RPMI8226 (cell line): ENCODE measurements at places on chromosomes 11 and 22.

DNA sequence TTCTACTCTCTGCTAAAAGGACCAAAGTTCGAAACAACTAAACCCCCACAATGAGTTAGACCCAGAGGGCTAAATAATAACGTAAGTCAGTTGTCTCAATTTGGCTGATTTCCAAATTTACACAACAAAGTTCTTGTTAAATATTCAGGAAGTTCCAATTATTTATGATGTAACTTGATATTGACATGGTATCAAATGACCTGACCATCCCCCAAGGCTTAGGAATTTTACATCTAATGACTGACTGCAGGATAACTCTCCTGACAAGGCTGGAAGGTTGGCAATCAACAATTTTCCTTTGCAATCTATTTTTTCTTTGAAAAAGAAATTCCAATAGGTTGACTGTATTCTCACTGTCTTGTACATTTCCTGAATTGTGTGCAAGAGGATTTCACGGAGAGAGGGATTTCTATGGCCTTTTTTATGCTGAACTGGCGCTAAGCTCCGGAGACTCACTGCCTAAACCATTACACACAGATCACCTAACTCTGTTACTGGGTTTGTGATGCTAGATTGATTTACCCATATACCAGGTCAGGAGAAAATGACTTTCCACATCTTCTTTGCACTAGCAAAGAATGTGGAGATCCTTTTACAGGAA lies 9.6 kb upstream of the CDON start:
- DNase-seq, result no peak

DNA sequence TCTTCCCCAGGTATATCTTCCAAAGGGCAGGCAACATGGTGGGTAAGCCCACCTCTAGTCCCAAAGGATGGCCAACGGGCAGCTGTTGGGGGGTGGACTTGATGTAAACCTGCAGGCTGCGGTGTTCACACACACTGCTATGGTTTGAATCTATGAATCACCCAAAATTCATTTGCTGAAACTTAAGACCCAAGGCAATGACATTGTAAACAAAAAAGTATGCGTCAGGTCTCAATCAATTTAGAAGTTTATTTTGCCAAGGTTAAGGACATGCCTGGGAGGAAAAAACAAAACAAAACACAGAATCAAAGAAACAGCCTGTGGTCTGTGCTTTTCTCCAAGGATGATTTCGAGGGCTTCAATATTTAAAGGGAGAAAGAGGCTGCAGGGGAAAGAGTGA lies 18.3 kb downstream of the RCN1 start:
- no peak for DNase-seq

- DNase-seq, result peak; percentile 57
Measured at GRCh38 chr11:124961972-124962609, 8.1 kb downstream of the CCDC15 start.

DNA sequence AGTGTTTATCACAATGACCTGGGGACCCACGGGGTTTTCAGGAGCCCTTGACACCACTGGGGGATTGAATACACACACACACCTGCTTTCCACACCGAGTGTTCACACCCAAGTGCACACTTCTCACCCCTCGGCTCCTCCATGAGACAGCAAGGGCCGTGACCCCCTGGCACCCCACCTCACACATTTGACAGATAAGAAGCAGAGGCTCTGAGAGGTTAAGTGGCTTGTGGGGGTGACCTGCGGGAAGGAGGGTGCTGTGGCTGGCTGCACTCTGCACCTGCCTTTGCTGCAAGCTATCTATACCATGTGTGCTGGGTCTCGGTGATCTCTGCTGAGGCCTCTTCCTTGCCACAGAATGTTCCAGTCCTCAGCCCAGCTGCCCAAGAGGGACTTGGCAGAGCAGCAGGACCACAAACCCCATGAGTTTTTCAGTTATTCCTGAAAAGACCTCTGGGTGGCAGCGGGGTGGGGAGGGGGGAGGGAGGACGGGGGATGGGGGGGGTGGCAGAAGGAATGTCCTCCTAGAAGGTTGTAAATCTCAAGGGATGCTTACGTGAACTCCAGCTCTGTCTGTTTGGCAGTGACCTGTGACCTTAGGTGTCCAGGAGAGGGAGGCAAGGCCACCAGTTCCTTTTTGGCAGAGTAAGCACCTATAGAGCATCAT lies 47.9 kb upstream of the RFPL3 start:
- no peak for DNase-seq

- no peak for DNase-seq
Measured at GRCh38 chr11:57325735-57326048, 940 bp upstream of the TNKS1BP1 start.

DNA sequence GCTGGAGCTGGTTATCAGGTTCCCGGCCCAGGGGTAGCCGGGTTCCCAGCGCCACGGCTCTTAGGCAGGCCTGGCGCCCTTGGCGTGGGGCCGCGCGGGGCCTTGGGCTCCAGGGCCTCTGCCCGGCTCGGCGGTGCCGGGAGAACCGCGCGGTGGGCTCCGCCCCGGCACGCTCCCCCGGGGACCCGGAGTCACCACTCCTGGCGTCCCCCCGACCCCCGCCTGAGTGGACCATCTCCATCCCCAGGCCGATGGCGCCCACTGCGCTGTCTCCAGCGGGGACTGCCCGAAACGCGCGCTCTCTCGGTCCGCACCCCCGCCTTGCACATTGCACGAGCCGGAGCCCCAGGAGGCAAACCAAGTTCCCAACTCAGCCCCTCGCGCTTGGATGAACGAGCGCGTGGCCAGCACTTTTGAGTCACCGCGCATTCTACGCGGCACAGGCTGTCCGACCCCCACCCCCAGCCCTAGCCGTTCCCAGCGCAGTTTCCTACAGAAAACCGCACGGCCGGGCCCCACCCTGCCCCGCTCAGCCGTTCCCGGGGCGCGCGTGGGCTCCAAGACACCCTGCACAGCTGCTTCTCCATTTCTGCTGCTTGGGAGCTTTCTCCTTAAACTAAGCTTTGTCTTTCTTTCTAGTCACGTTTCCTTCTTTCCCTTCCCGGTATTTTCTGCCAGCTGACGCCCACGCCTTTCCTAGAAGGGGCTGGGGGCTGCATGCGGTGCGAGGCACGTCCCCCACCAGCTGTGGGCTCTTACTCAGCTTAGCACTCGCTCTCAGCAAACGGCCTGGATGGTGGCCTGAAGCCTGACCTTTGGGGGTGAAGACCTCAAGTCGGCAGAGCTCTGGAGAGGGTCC lies 650 bp upstream of the CHID1 start:
- peak; percentile 23 for DNase-seq

- DNase-seq, result no peak
Measured at GRCh38 chr22:42881982-42882656, 25.0 kb upstream of the ARFGAP3 start.

DNA sequence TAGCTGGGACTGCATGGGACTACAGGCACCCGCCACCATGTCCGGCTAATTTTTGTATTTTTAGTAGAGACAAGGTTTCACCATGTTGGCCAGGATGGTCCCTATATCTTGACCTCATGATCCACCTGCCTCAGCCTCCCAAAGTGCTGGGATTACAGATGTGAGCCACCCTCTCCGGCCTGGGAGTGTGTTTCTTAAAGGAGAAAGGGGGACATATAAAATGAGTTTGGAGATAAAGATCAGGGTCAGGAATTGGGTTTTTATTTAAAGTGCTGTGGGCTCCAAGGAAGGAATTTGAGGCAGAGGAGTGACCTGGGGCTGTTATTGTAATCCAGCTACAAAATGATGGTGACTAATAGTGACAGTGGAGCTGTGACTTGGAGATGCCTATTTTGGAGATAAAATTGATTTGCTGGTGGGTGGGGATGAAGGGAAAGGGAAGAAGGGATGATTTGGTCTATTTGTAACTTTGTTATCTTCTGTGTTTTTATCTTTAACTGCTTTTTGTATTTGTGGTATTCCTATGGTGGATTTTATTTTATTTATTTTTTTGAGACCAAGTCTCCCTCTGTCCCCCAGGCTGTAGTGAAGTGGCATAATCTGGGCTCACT lies 5.0 kb downstream of the CRKL start:
- no peak for DNase-seq

- no peak for DNase-seq
Measured at GRCh38 chr22:41935015-41935351, 8.4 kb upstream of the TNFRSF13C start.

DNA sequence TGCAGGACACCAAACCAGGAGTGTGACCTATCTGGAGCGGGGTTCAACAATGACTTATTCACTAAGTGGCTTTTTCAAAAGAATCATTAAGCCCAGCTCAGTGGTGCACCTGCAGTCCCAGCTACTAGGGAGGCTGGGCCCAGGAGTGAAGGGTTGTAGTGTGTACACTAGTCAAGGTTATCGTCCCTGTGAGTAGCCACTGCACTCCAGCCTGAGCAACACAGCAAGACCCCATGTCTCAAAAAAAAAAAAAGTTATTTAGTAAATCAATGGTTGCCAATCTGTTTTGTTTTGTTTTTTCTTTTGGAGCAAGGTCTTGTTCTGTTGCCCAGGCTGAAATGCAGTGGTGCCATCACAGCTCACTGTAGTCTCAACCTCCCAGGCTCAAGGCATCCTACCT lies 7.9 kb downstream of the RHOG start:
- DNase-seq, result no peak

DNA sequence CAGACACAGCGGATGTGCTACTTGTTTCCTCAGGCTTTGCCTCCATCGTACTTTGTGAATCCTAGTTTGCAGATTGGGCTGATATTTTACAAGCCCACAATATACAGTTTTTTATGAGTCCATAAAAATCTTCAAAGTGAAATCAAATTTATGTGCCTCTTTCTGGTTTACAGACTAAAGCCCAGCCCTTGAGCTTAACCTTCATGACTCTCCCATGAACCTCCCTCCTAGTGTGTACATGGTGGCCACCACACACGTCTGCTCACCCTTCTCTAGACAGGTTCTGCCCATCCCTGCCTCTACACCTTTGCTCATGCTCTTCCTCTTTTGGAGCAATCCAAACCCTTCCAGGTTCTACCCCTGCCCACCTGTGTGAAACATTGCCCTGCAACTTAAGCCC lies 129.4 kb downstream of the TENM4 start:
- no peak for DNase-seq

- DNase-seq, result no peak
Measured at GRCh38 chr22:30244066-30244465, 2.5 kb downstream of the LIF start.

DNA sequence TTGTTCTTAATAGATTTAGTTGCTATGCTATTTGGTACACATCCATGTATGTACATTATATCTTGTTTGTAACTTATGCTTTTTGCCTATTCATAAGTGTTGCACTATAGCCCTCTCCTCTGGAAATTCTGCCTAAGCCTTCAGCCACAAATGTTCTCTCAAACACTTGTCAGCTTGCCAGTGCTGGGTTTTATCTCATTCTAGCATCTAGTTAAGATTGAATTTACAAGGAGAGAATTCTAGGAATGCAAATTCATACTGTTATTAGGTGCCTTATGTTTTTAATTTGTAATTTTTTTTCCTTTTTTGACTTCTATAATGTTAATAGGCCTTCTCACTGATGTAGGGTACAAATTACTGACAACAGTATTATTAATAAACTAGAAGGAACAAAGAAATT lies 14.6 kb upstream of the CTSC start:
- no peak for DNase-seq

- no peak for DNase-seq
Measured at GRCh38 chr11:125618383-125618782, 6.6 kb upstream of the CHEK1 start.

- no peak for DNase-seq
Measured at GRCh38 chr11:11989774-11990744, 18.4 kb downstream of the DKK3 start.

- DNase-seq, result no peak
Measured at GRCh38 chr11:43638717-43639116, 41.8 kb upstream of the HSD17B12 start.

GRCh38 chr11:120178561-120179056 lies 32.2 kb upstream of the OAF start:
- DNase-seq, result no peak

DNA sequence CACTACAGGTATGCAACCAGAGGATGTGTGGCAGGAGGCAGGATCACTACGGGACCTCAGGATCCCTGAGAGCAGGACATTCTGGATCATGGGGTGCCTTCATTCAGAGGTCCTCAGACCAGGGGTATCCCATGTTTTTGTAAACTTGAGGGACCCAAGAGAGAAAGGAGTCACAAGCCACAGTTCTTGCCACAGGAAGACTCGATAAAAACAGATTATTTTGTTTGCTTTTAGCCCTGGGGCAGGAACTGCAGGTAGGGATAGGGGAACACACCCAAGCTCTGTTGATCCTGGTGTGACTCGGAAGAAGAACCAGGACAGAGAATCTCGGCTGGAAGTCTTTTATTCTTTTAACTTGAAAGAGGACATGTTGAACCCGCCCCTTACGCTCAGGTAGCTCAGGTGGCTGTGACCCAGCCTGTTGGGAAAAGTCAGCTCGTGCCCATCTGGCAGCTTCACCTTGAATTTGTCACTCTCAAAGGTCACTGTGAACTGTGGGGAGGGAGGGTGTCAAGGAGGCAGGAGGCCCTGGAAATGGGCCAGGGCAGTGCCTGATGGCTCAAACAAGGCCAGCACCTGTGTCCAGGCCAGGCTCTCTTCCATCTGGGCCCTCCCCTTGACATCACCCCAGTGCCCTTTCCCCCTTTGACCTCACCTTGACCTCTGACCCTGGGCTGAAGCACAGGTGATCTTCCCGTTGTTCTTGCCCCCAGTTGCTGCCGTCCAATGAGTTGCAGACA lies 9.8 kb downstream of the LGALS2 start:
- DNase-seq, result peak; percentile 77

DNA sequence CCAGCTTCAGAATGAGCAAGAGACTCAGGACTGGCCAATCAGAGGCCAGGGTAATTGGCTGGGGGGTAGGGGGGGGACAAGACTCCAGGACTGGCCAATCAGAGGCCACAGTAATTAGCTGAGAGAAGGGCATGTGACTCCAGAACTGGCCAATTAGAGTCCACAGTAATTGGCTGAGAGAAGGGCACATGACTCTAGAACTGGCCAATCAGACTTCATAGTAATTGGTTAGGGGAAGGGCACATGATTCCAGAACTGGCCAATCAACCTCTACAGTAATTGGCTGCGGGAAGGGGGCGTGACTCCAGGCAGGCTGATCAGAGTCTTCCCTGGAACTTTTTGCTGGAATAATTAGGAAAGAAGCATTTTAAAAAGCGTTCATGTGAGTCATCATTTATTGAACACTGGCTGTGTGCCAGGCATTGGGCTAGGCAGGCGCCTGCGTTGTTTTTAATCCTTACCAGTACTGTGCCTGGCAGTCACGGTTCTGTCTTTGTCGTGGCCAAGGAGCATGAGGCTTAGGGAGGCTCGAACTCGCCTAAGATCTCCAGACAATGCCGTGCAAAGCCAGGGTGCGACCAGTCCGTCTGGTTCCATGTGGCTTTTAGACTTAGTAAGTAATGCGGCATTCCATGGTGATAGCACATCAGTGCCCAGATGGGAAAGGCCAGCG lies 508.1 kb downstream of the TBC1D22A start:
- no peak for DNase-seq

GRCh38 chr11:117188620-117189081 lies 10.1 kb downstream of the SIDT2 start:
- DNase-seq, result no peak

GRCh38 chr11:17224727-17225126 lies 16.9 kb upstream of the PIK3C2A start:
- no peak for DNase-seq
